ENCODE measurements at places on chromosomes 13 and 19.
A peak's percentile ranks its signal among the peaks of the same experiment; 100 is the strongest.

DNA sequence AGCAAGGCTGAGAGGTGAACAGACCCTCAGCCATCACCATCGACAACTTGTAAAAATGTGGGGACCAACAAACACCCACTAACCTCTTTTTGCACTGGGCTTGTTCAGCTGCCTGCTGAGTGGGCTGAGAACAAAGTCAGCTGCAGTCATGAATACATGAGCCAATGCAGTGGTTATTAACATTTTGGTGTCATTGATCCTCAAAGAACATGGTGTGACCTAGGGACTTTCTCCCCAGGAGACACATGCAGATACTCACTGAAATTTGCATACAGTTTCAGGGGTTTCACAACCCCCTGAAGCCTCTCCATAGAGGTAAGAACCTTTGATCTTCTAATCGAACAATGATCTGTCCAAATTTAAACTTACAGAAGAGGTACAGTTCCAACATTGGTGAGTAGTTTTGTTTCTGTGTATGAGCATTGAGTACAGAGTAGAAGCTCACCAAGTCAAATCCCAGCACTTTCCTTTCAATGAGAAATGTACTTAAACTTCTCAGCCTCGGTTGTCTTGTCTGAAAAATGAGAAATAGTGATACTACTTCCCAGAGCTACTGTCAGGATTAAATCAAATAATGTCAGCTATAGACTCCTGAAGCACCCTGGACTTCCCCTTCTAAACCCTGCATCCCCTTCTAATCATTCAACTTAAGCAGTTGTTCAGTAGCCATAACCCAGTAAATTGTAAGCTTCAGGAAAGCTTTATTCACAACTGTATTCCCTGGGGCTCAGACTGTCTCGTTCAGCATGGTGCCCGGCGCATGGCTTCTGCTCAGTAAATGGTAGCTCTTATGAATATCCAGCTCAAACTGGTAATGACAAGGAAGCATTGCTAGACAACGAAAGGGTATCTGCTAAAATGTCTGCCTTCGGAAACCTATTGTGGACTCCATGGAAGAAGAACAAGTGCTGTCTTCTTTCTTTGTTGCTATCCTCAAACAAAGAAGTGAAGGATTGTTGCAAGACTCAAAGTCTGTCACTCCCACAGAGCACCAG, 148.7 kb downstream of the FOXO1 start:
- DNase-seq = peak; percentile 20

DNA sequence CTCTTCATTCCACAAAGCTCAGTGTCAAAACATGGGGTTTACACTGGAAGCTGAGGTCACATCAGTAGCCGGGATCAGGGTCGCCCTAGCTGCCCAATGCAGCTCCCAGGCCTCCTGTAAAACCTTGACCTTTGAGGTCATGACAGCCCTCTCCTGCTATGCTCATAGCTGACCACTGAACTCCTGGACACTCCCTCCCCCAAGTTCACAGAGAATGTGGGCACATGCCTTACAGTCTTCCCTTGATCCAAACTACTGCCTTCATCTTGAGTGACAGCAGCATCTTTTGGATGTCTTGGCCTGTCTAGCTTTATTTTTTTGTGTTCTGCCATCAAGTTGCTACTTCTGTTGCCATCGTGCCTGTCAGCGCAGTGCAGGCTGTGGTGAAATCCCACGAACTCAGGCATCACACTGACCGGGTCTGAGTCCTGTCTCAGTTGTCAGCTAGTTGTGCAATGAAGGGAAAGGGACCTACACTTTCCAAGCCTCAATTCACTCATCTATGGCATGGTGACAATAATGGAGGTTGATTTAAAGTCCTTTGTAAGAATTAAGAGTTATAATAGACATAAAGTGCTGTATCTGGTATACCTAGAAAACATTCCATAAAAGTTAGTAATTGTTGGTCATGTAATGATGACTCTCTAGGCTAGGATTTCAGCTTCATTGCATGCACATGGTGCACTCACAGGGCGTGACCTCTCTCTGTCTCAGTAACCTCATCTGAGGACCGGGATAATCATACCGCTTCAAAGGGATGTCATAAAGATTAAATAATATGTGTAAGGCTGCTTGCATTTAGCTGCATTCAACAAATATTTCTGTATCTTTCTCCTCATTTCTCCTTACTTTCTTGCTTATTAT, 16.4 kb upstream of the ALOX5AP start:
- no peak for DNase-seq

DNA sequence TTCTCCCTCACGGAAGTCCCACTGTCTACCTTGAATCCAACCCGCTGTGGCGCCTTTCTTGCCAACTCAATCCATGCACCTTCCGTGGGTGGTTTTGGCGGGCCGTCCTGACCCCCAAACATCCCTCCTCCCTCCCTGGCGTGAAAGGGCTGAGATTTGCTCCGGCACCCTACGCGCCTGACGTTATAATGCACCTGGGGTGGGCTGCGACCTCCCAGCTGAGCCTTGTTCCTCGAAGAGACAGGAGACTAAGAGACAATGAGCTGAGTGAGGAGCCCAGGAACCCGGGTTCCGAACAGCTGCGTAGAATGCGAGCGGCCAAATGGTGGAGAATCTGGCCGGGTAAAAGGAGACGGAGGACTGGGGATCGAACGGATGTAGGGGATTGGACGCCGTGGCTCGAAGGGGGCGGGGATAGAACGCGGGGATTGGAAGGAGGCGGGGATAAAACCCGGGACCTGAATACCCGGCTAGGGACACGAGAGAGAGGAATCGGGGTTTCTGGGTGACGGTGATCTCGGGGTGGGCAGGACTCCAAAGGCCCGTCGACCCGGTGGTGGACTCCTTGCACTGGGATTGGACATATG, at the start of gene CPT1C:
TSS of gene CPT1C (plus strand) at position 461 of the 587 bp plus-strand sequence. CDS start 1,137 bp downstream, outside the sequence.
- peak; percentile 58 for DNase-seq

GRCh38 chr13:102694937-102695336, at the start of gene METTL21C:
Gene METTL21C, minus strand, starts transcription at chr13:102695044. Its CDS starts 546 bp downstream, at chr13:102694498.
- no peak for DNase-seq

- DNase-seq = no peak
Observed at GRCh38 chr13:23609414-23609760, 39.2 kb downstream of the TNFRSF19 start.

GRCh38 chr19:47778954-47779351, 450 bp downstream of the SELENOW start:
- no peak for DNase-seq

- no peak for DNase-seq
Observed at GRCh38 chr19:39194832-39195542, 1.8 kb upstream of the NCCRP1 start.

Measured in stimulated activated CD4-positive, alpha-beta T cell treated with anti-CD3 and anti-CD28 coated beads, Interleukin-4, amount 100 ng/mL, for 1 hour (primary cell).